Dorsolateral prefrontal cortex (tissue), 122 donors: ENCODE measurements at places on chromosomes 6 and 20.

GRCh38 chr20:29878281-29878741 is 1379.2 kb upstream of the DEFB115 start:
- DNase-seq, result no peak

DNA sequence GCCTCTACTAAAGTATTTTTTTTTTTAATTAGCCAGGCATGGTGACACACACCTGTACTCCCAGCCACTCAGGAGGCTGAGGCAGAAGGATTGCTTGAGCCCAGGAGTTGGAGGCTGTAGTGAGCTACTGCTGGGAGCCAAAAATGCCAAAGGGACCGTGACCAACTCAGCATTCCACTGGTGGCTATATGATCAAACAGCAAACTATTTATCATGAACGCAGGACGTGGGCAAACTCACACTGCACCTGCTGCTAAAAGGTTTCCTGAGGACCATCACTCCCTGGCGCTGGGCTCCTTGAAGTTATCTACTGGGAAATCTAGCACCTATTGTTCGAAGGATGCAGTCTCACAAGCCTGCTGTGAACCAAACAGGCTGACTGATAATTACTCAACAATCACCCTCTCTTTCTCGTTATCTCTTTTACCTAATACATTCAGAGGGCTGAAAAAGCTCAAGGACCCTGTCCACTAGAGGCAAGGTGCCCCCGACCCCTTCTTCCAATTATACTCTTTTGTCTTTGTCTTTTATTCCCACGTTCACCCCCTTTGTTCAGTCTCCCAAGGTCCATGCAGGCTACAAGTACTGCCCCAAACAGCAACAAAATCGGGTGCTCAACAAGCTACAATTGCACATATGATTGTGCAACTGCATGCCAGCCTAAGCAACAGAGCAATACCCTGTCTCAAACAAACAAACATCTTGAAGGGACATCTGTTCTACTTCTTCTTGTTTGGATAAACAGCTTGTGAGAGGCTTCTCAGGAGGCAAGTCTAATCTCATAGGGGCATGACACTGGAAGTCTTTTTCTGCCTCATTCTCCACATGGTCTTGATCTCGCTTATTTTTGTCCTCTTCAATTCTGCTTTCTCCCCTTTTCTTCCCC is 47.7 kb upstream of the PLN start:
- no peak for DNase-seq

DNA sequence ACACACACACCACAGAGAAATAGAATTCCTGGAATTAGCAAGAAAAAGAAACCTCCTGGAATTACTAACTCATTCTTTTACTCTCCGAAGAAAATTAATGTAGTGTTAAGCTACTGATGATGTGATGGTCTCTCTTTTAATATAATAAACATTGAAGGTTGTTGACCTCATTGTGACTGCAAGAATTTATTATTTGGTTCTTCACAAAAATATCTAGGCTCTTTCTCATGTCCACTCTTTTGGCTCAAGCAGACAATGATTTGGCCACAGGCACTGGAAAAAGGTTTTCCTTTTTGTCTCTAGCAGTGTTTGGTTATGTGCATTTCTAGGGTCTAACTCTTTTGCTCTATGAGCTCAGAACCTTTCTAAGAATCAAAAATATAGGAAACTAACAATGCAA is 811.9 kb downstream of the TENT5A start:
- no peak for DNase-seq

DNA sequence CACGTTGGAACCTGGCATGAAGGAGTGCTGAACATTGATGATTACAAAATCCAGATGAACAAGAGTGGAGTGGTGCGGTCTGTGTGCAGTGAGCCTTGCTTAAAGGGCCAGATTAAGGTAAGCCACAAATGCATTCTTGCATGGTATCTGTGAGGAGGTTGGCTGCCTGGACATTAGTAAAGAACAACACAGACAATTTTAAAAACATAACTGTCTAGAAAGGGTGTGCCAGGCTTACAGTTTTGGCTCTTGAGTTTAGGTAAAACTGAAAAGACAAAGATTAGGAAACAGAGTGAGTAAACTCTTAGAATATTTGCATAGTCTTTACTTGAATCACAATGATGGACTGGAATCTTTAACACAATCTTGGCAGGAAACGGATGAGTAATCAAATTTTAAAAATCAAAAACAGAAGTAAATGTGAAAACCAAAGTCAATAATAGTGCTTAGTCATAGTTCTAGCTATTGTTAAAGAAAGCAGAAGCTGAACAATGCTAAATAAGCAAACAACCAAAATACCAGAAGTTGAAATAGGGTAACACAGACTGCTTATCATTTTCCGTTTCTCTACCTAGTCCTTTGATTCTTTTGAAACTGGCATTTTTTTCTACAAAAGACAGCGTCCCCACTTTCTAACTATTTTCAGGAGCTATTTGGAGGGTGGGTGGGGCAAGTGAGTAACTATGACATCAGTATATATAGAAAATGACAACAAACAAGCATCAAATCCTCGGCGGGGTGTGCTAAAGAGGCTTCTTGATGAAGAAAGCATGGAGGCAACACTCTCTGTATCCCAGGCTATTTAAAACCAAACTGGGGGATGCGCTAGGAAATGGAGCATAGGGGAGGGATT is 185.8 kb upstream of the RAB32 start:
- DNase-seq, result no peak

DNA sequence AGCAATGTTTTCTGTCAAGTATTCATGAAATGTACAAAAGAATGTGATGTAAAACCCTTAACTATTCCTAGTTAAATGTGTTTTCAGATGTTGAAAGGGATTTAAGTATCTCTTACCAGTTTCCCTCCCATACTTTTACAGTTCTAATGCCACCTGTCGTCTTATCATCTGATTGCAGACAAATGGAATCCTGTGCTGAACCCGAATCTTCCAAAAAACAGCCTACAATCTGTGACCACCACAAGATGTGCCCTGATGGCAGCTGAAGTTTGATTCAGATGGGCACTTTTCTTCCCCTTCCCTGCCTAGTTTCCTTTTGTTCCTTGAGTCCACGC is 1.9 kb downstream of the TOMM6 start:
- no peak for DNase-seq

DNA sequence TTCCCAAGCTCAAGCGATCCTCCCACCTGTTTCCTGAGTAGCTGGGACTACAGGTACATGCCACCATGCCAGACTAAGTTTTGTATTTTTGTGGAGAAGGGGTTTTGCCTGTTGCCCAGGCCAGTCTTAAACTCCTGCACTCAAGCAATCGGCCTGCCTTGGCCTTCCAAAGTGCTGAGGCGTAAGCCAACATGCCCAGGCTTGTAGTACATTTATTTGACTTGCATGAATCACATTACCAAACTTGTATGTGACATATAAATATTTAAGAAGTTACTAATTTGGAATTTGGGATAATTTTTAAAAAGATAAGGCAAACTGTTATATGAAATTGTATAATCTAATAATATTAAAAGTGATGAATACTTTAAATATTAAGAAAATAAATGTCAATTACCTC is 157.6 kb downstream of the MCHR2 start:
- DNase-seq, result no peak

DNA sequence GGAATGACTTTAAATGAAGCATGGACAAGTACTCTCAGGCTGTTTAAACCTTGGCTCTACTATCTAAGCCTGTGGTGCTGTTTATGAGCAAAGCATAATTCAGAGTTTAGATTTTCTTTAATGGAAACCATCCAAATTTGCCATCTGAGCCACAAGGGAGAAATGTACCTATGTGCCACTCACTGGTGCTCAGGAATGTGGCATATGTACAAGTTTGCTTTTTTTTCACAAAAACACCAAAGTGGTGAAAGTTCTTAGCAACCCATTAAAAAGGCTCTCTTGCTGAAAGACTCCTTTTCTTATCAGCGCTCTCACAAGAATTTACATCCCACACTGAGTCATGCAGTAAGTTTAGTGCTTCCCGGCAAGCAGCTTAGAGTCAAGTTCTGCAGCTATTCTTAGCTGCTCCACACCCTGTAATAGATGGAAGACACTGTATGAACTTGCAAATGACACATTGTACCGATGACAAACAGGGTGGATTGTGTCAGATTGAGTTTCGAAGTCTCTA is 57.3 kb upstream of the MLIP start:
- DNase-seq, result no peak

DNA sequence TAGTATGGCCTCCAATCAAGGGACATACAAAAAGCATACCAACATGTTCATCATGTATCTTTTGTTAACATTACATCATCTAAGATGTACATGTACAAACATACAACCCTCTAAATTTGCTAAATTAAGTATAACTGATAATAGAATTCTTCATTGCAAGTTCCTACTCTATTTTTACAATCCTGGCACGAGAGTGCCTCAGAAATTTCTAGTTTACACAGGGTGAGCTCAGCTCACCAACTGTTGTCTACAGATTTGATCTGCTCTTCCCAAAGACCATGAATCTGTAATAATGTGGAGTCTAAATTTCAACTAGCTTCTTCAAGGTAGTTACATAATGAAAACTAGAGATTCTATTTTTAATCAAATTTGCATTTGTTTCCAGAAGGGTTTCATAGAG is 179.7 kb downstream of the HIVEP2 start:
- DNase-seq, result no peak

DNA sequence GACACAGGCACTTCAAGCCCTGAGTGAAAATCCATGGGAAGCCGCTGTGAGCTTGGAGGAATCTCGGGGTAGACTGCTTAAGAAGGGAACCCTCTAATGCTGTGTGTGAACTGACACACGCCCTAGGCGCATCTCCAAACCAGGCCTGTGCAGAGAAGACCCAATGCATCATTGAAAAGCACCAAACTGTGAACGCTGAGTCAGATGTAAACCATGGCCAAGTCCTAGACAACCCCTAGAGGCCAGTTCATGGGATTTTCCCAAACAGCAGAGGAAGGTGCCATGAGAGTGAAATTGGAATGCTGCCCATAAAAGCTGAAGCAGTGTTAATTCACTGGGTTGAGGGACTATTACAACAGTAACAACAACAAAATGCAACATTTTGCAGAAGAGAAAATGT is 296.5 kb downstream of the SMOC2 start:
- DNase-seq, result no peak

DNA sequence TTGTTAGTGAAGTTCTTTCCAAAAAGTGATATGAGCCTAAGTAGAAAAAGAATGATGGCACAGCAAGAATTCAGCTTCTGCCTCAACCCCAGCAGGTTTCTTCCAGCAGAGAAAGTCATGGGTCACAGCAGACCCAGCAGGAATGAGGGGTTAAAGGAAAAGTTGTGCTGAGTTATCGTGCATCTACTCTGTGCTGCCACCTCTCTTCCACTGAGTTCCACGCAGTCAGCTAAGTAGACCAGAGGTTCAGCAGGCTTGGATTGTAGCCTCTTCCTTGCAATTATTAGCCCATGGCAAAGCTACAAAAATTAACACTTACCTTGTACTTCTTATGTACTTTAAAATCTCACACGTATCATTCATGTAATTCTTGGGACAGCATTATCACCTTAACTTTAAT is 510.8 kb downstream of the PTPRT start:
- DNase-seq, result no peak

GRCh38 chr6:131381052-131381708 is 191.8 kb upstream of the ARG1 start:
- DNase-seq, result no peak
